Osteoblast (primary cell): ENCODE measurements at places on chromosomes 2 and 18. TPM values are rescaled to one million over a fixed set of nuclear protein-coding genes. Genes with fewer than 3 reads are reported as not detected.

DNA sequence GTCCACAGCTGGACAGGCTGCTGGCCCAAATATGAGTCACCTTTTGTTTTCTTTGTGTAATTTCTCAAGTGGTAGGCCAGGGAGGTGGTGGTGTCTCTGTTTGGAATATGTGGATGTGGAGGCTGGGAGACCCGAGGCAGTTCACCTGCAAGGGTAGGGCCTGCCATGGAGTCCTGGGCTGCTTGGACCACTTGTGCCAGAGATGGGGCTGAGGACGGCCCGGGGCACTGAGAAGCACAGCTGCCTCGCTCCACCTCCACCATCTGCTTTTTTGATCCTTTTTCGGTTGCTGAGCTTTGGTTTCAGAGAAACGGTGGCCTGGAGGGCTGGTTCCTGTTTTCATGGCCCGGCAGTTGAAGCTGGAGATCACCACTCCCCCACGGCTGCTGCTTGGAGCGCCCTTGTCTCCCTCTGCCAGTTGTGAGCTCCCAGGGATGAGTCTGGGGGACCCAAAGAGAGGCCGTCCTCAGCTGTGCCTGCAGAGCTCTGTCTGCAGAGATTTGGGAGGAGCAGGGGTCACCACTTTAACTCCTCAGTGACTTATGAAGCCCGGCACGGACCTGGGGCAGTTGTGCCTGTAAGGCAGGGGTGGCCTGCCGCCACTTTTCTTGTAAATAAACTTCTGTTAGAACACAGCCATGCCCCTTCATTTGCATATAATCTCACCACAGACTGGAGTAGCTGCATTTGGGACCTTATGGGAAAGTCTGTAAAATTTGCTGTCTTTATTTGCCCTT is 67.6 kb upstream of the MCFD2 start:
- peak; percentile 69 for DNase-seq

DNA sequence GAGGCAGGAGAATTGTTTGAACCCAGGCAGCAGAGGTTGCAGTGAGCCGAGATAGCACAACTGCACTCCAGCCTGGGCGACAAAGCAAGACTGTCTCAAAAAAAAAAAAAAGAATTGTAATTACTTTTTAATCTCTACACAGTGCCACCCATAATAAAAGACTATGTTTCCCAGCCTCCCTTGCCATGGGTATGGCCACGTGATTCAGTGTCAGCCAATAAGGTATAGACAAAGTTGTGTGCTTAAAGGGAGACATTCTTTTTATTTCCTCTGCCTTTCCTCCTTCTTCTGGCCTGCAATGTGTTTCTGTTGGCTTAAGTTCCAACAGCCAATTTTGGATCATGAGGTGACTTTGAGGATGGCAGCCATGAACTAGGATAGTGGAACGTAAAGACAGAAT is 406.9 kb downstream of the LNPK start:
- DNase-seq: no peak

Gene EFHD1
- total RNA-seq: 2.4 and 3.6 TPM in 2 replicates

- peak; percentile 56 for DNase-seq
These were observed 12.6 kb upstream of the D2HGDH start for GRCh38 chr2:241721852-241722251.

- peak; percentile 90 for DNase-seq
These were observed 621 bp upstream of the KCNS3 start for GRCh38 chr2:17877811-17878280.

DNA sequence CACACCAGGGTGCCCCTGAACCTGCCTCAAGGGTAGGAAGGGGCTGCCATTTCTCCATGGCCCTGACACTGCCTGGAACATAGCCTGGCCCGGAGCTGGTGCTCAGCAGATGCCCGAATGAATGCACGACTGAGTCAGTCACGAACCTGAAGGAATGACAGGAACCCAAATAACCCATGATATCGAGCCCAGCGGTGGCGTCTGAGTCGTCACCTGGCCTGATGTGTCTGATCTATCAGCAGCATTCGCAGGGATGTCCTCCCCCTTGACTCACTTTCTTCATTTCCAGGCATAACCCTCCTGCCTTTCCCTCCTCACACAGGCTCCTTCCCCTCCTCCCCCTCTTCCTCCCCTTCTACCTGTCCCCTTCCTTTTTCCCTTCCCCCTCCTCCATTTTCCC is 52.1 kb upstream of the SMAD7 start:
- DNase-seq: peak; percentile 26

- no peak for DNase-seq
These were observed 113.5 kb downstream of the MEIS1 start for GRCh38 chr2:66548422-66548821.

Gene GPR148
- not detected in 2 replicates for total RNA-seq

Gene MAP3K19
- total RNA-seq: not detected in 2 replicates

DNA sequence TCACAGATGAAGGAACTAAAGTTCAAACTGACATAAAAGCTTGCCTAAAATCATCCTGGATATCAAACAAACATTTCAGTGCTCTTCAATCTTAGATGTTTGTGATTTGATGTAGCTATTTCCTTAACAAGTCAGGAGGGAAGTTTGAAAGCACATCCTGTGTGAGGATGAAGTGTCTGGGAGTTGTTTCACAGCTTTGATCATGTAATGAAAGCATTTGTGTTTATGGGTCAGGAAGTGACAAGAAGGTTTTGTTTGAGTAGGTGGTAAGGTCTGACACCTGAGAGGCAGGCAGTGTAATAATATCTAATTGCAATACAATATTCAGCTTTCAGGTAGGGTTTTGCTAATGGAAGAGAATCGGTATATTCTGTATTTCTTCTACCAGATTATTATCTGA is 26.0 kb upstream of the CSRNP3 start:
- DNase-seq: no peak

DNA sequence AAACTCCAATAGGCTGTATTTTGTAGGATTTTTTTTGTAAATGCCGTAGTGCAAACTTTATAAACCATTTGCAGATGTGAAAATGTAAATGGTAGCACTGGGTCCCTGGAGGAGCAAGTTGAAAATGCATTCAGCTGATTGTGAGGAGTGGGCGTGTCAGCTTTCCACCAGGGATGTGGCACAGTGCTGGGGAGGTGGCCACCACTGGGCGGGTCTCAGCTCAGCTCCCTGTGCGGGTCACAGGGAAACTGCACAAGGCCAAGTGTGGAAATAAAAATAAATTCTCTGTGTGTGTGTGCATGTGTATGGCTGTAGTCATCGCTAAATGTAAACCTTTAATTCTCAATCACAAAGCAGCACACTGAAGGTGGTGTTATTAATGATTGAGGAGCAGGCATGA is 137.2 kb upstream of the PXDN start:
- DNase-seq: no peak

DNA sequence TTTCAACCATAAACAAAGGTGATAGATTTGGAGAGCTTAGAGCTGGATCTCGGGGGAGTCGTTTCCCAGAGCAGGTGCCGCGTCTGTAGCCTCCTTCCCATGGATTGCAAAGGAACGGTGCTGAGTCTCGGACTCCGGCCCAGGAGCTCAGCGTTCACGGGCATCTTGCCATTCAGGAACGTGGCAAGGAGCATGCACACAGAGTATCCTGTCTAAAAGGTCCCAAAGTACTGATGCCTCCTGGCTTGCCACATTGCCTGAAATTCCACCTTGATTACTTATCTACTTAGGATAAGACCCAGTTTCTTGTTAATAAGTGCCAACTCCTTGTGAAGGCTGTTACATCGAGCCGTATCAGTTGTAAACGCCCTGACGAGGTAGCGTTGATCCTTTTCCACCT is 197.8 kb upstream of the MYT1L start:
- DNase-seq: no peak

DNA sequence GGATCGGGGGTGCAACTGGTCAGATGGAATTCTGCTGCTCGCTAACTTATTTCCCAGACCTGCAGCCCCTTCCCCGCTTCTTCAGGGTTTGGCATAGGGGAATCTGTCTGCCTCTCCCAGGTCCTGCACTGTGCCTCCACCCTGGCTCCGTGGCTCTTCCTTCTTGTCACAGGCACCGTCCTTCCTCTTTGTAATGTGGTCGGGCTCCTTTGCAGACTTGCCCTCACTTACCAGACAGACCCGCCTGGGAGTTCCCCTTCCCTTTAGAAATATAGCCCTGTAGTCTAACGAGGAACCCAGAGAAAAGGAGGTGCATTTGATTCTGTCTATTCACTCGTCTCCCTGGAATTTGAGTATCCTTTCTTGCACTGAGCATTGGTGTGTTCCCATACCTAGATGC is 63.9 kb upstream of the PAX8 start:
- DNase-seq: no peak

Gene ANKMY1
- total RNA-seq: 11.2 and 11.5 TPM in 2 replicates

GRCh38 chr18:58998401-58999203 is 133.9 kb downstream of the ZNF532 start:
- peak; percentile 84 for DNase-seq

- no peak for DNase-seq
These were observed 134.1 kb upstream of the SIX3 start for GRCh38 chr2:44807201-44808025.

GRCh38 chr2:233185963-233186362 is 65.5 kb upstream of the ATG16L1 start:
- no peak for DNase-seq

GRCh38 chr18:50790948-50791347 is 28.9 kb downstream of the MRO start:
- DNase-seq: no peak

DNA sequence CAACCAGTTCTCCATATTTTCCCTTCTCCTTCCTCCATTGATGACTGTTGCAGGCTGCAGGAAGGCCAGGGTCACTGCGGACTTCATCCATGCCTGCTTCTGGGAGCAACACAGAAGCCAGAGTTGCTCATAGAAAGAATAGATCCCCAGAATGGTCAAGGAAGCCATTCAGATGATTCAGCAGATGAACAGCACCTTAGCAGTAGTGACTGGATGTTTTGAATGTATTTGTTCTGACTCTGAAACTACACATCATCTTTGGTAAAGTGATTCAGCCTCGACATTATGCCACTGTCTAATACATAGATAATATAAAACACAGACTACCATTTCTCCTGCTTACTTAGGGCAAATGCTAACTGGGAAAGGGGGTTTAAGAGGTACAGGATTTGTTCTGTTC is 411.6 kb downstream of the RND3 start:
- DNase-seq: no peak

DNA sequence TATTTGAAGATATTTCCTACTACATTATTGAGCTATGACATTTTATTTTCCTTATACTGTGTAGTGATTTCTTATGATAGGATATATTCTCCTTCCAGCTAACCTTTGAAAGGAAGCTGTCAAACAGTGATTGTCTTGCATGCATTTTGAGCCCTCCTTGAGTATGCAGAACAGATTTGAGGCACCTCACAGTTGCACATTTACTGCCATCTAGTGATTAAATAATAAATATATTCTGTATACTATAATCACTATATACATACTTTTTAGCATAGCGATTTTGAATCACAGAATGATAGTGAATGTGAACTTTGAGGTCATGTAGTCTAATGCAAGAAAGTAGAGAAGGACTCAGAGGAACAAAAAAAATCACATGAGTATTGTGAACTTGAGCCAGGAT is 268.4 kb upstream of the CDH19 start:
- DNase-seq: no peak

DNA sequence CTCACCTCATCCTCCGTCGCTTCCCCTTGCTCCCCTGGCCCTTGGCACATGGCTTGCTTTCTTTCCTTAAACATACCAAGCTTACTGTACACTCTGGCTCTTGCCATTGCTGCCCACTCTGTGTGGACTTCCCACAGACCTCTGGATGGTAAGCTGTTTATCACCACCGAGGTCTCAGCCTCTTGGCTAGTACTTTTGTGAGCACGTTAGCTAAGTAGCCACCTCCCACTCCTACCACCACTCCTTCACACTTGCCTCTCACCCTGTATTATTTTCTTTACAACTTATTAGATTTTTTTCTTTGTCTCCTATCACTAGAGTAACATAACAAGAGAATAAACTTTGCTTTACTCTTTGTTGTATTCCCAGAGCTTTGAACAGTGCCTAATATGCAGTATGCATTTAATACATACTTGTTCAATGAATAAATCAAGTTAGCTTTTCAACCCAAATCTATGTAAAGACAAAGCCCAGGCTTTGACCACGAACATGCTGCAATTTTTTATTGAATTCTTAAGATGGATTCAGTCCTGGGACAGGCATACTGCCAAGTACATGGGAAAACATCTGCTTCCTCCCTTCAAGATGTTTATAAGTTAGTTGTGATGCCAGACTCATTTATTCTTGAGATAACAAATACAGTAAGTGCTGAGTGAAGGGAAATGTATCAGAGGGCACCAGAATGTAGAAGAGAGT is 25.0 kb upstream of the MSGN1 start:
- no peak for DNase-seq

Gene DLX1
- total RNA-seq: 1.8 and 2.4 TPM in 2 replicates

DNA sequence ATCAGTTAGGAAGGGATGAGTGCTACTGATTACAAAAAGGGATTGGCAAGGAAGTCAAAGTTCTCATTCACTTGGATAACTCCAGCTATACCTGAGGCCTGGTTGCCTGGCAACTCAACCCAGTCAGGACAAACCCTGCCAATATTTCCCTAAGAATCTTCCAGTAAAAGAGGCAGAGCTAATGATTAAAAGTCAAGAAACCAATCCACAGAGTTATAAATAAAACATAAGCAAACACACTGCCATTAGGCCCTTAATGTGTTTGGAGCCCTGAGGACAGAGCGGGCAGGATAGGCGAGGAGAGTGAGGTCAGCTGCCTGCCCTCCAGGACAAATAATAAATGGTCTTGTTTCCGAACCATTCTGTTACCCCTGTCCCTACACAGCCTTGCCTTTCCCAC is 215.6 kb upstream of the NABP1 start:
- DNase-seq: no peak

Gene ABCG8
- not detected in 2 replicates for total RNA-seq

Gene RFX8
- total RNA-seq: 7.6 and 10.0 TPM in 2 replicates

DNA sequence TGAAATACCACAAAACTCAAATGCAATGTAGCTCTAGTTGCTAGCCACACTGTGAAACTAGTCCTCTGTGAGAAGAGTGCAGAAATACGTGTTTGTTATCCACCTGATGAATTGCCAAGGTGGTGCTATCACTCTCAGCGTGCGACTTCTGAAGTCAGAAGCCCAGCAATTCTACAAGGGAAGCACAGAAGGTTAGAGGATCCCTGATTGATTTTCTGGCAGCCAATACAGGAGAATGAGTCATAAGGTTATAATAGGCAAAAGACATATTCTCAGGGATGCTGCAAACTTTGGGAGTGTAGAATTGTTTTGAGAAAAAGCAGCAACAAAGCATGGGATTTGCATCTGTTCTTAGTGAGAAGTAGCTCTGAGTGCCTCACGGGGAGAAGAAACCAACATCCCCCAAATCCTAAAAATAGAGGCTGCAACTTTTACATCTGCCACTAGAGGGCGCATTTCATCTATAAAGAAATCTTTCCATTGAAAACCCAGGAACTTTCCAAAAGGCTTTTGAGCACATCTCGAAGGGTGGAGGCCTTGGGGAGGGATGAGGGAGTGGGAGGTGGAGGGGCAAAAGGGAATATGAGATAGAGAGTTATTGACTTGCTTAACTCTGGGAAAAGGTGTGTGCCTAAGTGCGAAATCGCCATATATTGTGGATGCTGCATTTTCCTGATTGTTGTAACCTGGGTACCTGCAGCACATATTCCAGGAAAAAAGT is 78.0 kb downstream of the TMEM182 start:
- DNase-seq: peak; percentile 23

DNA sequence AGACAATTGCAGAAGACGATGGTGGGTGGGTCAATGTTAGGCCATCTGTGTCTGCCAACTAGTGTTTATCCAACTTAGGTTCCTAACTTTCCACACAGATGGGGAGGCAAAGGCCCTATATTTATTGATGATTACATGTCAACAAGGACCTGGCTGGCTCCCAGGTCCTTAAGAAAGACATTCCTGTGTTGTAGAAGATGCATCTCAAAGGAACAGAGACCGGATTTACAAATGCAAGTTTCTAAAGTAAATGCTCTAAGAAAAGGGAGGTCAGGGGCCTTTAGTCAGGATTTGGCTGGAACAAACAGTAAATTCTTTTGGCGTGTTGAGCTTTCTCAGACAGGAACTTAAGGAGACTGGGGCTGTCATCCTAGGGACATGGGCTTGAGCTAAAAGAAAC is 175.0 kb downstream of the SH3BP4 start:
- DNase-seq: no peak

Gene RTP5
- total RNA-seq: not detected in 2 replicates
